CD4-positive, alpha-beta T cell treated with Interferon alpha-2 for 1 hour (primary cell): ENCODE measurements at places on chromosomes 13 and 19.

GRCh38 chr13:44576351-44577235 is 463 bp upstream of the TSC22D1 start:
- no peak for DNase-seq

- DNase-seq: no peak
These were observed 220.8 kb upstream of the MAB21L1 start for GRCh38 chr13:35697186-35697730.

DNA sequence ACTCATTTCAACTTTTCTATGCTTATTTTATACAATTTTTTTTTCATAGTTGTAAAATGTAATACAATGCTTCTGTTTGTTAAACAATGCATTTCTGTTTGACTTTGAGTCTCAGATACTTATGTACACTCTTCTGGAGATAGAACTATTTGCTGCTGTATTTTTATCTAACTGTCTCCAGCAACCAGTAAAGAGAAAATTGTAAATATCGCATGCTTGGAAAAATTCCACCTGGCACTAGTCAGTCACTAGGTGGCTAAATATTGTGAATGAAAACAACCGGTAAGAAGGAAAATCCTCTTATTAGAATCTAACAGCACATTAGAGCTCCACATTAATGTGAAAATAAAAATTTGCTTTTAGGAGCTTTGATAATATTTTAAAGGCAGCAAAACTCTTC is 876.5 kb downstream of the PCDH9 start:
- no peak for DNase-seq

- no peak for DNase-seq
These were observed 26.0 kb downstream of the DPRX start for GRCh38 chr19:53657778-53658177.

GRCh38 chr13:30928978-30929377 is 3.5 kb upstream of the TEX26 start:
- DNase-seq: no peak

GRCh38 chr19:13255041-13255718 is 105.0 kb downstream of the IER2 start:
- no peak for DNase-seq

DNA sequence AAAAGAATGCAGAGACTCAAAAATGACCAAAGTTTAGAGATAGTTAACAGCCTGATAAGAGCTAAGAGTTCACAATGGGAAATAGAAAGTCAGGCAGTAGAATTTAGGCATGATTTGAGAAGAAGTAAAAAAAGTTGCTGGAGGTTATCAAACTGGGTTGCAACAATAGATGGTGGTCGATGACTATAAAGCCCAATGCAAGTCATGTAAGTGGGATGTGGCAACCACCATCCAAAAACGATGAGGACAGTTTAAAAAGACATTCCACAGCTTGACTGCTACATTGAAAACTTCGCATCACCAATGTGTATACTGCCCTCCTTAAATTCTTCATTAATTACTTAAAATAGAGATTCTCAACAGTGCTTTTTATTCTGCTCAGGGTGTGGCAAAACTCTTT is 19.7 kb downstream of the ELF1 start:
- DNase-seq: no peak

DNA sequence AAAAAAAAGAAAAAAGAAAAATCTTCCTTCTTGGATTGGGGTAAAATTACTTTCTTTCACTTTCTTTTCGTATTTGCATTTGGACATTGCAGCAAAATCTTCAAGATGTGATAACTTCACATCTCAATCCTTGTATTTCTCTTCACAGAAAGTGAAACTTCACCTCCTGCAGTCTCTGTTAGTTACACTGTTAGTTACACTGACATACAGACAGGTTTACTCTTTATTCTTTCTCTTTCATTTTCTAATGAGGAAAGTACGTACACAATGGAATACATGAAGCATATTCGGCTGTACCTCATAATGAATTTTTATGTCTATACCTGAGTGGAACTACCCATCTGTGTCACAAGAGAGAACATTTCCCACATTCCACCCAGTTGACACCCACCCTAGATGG is 459.1 kb upstream of the GPC6 start:
- DNase-seq: no peak

DNA sequence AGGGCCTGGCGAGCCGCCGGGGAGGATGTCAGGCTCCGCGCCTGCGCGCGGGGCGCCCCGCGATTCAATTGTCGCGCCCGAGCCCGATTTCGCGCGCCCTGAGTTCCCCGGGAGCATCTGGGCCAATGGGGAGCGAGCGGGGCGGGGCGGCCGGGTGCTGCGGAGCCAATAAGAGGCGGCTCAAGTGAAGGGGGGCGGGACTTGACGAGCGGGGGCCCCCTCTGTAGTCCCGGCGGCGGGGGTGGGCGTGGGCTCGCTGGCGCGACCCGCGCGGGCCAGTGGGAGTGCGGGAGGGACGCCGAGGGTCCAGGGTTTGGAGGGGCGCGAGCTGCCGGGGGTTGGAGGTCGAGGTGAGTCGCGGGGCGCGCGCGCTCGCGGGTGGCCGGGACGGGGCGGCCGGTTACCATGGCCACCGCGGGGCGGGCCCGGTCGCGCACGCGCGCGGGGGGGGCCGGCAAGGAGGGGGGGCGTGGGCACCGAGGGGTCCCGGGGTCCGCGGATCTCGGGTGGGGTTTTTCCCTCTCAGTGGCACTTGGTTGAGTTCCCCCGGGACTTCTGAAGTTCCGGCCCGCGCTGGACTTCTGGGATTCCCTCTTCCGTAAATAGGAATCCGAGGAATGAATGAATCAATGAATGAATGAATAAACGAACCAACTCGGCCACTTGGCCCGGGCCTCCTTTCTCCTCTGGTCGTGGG is 744 bp downstream of the UHRF1 start:
- DNase-seq: peak; percentile 91

DNA sequence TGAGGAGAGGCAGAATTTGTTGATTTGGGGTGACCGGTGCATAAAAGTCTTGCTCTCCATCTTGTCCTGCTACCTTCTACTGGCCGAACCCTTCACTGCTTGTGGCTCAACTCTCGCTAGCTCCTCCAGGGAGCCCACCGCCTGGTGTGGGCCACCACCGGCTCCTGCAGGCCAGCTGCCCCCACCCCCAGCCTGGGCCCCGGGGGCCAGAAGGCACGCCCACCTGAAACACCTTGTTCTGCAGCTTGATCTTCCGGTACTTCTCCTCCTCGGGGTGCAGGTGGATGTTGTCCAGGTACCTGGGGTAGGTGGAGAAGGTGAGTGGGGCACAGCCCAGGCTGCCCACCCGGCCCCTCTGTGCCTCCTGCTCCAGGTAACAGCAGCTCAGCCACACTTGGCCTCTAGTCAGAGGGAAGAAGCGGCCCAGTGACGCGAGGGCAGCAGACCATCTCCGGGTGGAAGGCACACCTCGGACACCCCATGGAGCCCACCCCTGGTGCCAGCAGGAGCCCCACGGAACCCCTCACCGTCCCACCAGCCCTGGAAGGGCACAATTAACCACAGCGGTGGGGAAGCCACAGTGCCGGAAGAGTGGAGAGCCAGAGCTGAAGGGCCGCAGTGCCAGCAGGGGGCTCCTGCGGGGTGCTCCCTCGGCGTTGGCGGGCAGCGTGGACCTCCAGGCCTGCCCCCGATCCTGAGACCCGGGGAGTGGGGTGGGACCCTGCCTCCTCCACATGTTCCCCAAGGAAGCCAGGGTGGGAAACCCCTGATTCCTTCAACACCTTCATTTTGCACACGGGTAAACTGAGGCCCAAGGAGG is 10.1 kb downstream of the UBXN6 start:
- no peak for DNase-seq

- DNase-seq: no peak
These were observed 540.6 kb upstream of the HTR2A start for GRCh38 chr13:47437406-47437805.

DNA sequence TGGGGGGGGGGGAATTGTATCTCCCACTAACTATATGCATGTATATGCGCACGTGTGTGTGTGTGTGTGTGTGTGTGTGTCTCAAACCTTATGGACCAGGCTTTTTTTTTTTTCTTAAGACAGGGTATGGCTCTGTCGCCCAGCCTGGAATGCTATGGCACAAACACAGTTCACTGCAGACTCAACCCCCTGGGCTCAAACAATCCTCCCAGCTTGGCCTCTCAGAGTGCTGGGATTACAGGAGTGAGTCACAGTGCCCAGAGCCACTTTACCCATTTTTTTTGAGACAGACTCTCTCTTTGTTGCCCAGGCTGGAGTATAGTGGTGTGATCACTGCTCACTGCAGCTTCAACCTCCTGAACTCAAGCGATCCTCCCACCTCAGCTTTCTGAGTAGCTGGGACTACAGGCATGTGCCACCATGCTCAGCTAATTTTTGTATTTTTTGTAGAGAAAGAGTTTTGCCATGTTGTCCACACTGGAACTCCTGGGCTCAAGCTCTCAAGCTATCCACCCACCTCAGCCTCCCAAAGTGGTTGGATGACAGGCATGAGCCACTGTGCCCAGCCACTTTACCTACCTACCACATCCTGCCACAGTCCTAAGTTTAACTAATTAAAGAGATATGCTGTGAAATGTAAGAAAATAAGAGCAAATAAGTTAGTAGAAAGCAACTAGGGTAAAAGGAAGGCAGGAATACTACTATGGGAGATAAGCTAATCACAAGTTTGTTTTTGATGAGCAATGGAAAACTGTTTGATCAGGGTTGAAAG is 2.4 kb downstream of the ZMYM5 start:
- DNase-seq: no peak

DNA sequence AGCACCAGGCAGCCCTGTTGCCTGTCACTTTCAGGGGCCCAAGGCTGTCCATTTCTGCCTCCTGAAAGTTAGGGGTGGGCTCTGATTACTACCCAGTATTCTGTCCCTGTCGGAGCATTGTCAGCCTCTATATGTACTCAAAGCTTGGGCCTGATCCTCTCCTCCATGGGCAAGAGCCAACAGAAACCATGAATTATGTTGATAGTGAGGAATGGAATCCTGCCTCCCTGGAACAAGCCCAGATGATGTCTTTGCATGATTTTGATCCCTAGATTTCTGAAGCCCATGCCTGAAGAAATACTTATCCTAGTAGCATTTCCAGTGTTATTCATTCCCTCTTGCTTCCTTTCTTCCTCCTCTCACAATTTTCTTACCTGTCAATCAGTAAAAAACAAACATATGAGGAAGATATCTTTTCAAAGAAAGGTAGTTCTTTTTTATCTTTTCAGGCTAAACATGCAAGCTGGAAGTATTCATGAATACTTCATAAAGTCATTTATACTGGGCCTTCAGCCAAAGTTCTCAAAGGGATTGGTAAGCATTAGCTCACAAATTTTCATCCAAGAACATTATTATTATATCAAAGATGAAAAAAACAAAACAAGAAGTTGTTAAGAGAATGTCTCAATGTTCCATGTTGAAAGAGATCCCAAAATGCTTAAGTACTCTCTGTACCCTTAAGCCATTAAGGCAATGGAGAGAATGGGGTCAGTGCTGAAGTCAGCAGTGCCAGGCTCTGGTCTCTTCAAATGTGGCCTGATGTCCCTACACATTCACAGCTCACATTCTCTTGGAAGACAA is 171.7 kb downstream of the NHLRC3 start:
- no peak for DNase-seq

DNA sequence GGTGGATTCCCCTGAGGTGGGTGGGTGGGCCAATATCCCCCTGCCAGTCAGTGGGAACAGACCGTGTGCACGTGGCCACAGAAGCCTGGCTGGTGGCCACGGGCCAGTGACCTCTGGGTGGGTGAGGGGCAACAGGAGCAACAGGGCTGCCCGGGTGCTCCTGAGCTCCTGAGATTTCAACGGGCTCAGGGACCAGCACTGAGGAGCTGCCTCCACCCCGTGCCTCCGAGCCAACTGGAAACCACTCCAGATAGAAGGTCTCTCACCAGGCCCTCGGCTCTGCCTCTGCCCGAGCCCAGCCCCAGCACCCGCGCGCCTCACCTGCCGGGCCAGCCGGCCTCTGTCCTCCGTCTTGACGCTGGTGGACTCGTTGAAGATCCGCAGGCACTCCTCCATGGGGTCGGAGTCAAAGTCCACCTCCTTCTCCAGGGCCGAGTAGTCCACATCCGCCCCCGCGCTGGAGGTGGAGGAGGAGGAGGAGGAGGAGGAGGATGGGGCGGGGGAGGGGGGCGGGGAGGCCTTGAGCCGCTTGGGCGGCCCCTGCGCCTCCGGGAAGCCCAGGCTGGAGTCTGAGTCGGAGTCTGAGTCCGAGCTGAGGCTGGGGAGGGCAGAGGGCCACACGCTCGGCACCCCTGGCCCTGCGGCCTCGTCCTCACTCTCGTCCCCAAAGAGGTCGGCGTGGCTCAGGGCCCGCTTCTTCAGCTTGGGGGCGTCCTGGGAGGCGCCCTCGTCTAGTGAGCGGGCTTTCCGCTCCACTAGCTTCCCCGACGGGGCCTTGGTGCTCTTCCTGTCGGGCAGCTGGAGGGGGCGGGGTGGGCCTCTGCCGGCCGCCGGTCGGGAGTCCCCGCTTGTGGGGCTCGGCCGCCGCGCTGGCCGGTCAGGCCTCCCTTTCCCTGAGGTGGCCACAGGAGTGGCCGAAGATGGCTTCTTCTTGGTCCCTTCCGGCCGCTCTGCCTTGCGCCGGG is 14.8 kb upstream of the ATP8B3 start:
- DNase-seq: no peak

DNA sequence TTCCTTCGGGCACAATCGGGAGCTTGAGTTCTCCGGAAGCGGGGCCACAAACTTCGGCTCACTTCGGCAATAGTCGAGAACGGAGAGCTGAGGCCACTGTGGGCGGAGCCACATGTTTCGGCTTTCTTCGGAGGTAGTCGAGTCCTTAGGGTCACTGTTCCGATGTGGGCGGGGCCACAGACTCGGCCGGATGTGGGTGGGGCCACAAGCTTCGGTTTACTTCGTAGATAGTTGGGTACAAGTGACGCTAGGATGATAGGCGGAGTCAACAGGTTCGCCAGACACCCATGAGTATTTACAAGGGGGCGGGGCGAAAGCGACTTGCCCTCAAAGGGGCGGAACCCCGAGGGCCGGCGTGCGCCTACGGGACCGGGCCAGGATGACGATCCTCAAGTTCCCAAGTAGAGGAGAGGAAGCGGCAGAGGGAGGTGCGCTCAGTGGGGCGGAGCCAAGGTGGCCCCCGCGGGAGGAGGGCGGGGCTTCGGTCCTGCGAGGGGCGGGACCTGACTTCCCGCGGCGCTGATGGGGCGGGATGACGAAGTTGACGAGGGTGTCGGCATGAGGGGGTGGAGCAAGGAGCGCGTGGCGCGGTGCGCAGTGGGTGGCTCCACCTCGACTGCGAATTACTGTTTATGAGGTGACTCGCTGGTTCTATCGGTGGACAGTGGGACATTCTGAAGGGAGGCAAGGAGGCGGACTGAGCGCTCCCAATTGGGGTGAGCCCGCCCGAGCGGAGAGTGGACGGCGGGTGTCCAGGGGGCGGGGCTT is 539 bp upstream of the MBOAT7 start:
- DNase-seq: peak; percentile 100

- no peak for DNase-seq
These were observed 9.6 kb downstream of the KLK5 start for GRCh38 chr19:50943074-50943828.
